ENCODE measurements at places on chromosomes 5 and 9. TPM values are rescaled to one million over a fixed set of nuclear protein-coding genes. Genes with fewer than 3 reads are reported as not detected.
A peak's percentile ranks its signal among the peaks of the same experiment; 100 is the strongest.

- DNase-seq, result no peak
Observed at GRCh38 chr9:13443346-13444244, 164.1 kb upstream of the MPDZ start.

TAF11L6 gene
- not detected for total RNA-seq

- DNase-seq, result peak; percentile 41
Observed at GRCh38 chr5:116076496-116076895, 8.3 kb upstream of the COMMD10 start.

ARSI gene
- not detected for total RNA-seq

DNA sequence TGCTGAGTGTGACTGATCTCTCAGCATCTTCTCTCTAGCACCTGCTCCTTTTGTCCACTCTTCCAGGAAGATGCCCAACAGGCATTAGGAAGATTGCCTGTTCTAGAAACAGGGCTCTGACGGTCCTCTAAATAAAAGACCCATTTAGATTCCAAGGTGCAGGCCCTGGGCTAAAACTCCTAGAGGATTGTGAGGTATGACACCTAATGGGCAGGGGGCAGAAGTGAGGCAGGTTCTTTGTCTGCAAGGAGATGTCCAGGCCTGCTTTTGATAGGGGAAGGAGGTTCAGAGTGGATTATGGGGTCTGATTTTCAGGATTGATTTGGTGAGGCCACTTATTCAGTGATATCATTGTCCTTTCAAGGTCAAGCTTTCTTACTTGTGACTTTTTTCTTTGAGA is 140.8 kb upstream of the TRPC7 start:
- no peak for DNase-seq

DNA sequence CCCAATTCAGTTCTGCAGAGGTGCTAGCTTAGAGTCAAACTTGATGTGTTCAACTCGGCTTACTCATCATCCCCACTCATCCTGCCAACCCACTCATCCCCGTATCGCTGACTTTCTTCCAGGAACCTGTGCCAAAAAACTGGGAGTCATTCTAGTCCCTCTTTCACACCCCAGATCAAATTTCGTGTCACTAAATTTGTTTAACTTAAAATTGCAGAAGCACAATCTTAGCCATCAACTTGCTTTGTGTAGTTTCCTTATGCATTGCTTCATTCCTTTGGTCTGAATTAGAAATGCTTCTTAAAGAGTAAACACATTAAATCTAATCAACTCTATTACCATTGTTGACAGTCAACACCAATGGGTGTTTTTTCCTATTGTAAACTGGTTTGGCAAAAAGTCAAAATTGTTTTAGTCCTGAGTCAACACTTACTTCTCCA is 162.4 kb downstream of the TTC39B start:
- no peak for DNase-seq

DNA sequence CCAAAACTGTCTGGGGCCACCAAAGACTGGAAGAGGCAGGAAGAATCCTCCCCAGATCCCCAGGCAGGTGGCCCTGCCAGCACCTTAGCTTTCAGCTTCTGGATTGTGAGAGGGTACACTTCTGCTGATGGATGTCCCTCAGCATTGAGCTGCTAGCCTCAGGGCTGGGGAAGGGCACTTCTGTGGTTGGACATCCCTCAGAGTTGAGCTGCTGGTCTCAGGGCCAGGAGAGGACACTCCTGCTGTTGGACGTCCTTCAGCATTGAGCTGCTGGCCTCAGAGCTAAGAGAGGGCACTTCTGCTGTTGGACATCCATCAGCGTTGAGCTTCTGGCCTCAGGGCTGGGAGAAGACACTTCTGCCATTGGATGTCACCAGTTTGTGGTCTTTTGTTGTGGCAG is 83.8 kb upstream of the FCN1 start:
- DNase-seq, result no peak

GRCh38 chr5:12885018-12885417 is 980.8 kb upstream of the CTNND2 start:
- no peak for DNase-seq

DNA sequence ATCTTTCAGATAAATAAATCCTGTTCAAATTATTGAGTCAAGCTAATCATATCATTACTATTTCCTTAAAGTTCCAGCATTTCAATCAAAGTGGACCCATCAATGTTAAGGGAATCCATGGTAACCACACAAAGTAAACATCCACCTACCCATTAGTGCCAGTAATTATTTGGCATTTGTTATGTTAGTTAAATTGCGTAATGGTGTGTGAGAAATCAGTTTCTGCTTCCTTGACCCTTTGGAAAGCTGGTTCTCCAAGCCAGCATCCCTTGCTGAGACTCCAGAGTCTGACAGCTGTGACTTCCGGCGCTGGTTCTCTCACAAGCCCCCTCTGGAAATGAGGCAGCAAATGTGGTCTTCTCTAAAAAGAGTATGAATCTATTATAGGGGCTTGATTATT is 308.6 kb upstream of the EFNA5 start:
- DNase-seq, result no peak

DNA sequence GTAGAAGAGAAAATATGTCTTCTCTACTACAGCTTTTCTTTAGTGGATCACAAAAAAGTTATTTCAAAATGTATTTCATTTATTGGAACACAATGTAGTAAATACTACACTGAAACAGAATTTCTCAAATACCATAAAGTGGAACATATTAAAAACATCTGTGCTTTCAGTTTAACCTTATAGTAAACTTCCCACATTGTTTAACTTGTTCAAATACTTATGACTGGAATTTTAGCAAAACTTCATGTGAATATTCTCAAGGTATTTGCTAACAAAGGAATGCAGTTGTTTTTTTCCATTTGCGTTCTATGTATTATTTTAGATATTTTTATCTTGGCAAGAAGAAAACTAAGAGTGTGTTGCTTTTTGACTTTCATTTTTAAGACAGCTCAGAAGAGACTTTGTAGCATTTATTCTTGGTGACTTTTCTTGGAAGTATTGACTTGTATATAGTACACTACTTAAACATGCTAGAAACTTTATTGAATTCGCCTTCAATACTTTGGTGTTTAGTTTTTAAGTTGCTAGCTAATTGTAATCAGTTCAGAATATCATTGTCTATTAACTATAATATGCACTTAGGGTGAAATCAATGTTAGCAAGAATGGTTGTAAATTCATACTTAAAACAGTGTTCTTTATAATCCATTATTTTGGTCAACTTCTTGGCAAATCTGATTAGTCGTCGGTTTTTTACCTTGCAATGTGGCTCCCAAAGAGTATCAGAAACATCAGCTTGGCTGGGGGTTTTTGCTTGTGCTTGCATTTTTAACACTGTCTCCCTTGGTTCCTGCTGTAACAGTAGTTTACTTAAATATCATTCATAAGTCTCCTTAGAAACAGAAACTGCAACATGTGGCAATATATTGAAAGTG is 5.0 kb upstream of the RHOBTB3 start:
- DNase-seq, result no peak

PHYHD1 gene
- 0.44 TPM for total RNA-seq

- DNase-seq, result no peak
Observed at GRCh38 chr5:163260961-163261360, 176.4 kb upstream of the CCNG1 start.

C5 gene
- total RNA-seq, result 1.6 TPM

GRCh38 chr9:2681981-2682380 is 35.3 kb upstream of the KCNV2 start:
- no peak for DNase-seq

DNA sequence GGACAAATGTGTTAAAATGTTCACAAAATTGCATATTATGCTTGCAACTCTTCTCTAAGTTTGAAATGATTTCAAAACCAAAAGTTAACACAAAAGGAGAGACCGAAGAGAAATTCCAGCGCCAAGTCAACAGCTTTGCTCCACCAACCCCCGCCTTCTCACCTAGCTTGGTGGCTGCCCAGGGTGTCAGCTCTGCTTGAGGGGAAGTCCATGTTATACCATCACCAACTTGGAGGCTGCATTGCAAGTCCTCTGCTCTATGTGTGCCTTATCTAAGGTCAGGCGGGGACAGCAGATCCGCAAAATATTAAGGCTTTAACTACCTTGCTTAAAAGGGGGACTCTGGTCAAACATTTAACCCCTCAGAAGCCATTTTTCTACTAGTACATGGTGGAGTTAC is 14.6 kb downstream of the CCNJL start:
- no peak for DNase-seq

- DNase-seq, result peak; percentile 95
Observed at GRCh38 chr5:188488-189481, 2.5 kb upstream of the LRRC14B start.

ADGRV1 gene
- total RNA-seq, result not detected

IFNK gene
- total RNA-seq, result 0.24 TPM

DNA sequence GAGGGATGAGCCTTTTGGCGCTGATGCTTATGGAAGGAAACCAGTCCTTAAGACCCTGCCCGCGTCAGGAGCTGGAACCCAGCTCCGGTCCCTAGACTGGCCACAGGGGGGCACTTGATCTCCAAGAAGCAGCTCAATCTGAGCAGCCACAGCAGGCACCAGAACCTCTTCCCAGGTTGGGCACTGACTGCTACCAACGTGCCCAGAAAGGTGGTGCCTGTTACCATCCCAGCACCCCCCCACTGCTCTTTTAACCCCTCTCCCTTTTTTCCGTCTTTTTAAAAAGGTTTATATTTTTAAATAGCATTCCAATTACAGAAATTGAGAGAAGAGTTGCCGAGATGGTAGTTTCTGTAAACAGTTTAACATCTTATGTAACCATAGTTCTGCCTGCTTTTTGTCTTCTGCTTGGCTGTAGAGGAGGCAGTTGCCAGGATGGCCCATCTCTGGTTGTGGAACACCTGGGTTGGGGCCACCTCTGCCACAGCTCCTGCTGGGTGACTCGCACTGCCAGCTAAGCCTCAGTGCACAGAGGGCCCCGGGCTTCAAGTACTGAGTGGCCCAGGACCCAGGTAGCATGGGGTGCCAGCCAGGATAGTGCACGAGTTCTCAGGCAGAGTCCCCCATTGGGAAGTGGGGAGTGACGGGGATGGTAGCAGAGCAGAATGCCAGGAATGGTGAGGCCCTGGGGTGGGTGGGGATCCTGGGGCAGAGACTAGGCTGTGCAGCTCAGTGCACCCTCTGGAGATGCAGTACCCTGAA is 62.8 kb downstream of the PFDN1 start:
- peak; percentile 82 for DNase-seq

- DNase-seq, result no peak
Observed at GRCh38 chr5:150044329-150044681, 42.0 kb downstream of the CSF1R start.

DNAJC21 gene
- 62.1 TPM for total RNA-seq

DNA sequence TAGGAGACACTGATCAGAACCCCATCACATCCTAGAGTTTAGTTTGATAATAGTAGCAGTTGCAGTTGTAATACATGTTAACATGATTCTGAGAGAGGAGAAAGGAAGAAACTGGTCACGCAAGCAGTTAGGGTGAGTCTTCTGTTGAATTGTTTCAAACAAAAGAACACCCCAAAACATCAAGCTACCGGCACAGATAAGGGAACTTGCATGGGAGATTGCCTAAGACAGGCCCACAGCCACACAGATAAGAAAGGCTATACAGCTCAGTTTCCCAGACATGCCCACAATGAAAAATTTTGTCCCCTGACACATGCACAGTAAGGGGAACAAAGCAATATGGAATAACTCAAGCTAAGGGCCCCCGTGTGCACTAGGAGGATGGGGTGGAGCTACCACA is 15.9 kb downstream of the HSPB3 start:
- DNase-seq, result no peak

DIRAS2 gene
- total RNA-seq, result not detected

GRCh38 chr9:77221431-77221830 is 44.1 kb downstream of the VPS13A start:
- no peak for DNase-seq

FSTL4 gene
- total RNA-seq, result 0.29 TPM

ANKRD20A1 gene
- 0.88 TPM for total RNA-seq

GPR21 gene
- total RNA-seq, result 0.32 TPM

GRCh38 chr5:81837667-81838306 is 86.9 kb upstream of the SSBP2 start:
- no peak for DNase-seq

- no peak for DNase-seq
Observed at GRCh38 chr5:170857066-170857465, 4.8 kb upstream of the RANBP17 start.

DNA sequence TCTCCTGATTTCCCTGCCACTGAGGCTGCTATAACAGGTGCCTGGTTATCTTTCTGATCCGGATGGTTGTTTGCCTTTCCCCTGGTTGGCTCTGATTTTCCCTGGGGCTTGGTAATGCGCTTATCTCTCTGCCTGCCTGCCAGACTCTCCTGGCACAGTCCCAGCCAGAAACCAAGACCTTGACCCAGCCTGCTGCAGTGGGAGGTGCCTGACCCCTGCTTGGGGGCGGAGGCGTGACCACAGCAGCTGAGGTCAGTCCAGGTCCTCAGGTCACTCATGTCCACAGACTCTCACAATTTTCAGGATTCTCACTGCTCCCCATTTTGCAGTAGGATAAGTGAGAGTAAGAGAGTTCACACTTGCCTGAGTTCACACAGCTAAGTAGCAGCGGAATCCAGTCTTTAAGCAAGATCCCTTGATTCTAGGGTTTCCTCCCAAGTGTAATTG is 24.4 kb upstream of the SYNPO start:
- no peak for DNase-seq

OSMR gene
- 0.17 TPM for total RNA-seq

- DNase-seq, result no peak
Observed at GRCh38 chr5:142475102-142475513, 150.3 kb upstream of the SPRY4 start.

MAMDC4 gene
- 16.1 TPM for total RNA-seq

SEMA6A gene
- total RNA-seq, result 0.14 TPM

DNA sequence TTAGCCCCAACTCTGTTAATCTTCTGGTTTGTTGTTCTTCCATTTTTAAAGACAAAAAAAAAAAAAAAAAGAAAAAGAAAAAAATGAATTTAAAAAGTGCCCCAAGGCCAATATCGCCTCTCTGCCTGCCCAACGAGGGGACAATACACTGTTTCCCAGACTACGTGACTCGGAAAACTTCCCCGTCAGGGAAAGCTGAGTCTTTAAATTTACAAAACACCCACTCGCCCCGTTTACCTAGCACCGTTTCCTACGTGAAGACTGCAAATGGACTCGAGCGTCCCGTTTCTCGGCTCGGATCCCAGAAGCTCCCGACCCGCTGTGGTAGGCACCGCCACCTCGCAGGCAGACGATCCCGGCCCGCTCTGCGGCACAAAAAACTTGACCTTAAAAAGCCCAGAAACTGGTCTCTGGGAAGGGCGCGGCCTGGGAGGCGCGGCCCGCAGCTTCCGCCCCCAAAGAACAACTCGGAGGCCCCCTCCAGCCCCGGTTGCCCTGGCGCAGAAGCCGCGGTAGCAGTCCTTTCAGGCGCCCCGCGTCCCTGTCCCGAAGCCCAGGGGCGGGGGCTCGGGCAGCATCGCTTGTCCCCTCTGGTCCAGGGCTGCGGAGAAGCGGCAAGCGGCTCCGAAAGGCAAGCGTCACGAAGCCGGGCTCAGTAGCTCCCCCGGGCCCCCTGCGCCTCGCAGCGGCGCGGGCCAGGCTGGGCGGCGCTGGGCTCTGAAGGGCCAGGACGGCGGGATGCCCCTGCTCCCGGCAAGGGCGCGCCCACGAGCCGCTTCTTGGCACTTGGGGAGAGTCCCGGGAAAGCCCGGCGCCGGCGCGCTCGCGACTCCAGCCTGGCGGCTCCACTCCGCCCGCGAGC is at the start of gene GCNT4:
GCNT4 (minus strand) TSS at position 367 of the 862 bp plus-strand sequence. CDS start 22,521 bp downstream, outside the sequence.
- DNase-seq, result peak; percentile 70

MELK gene
- 55.3 TPM for total RNA-seq

Data from activated naive CD4-positive, alpha-beta T cell treated with anti-CD3 and anti-CD28 coated beads for 36 hours (primary cell).